ENCODE measurements at places on chromosomes 4 and X.

GRCh38 chr4:26426892-26427291 is 63.4 kb downstream of the CCKAR start:
- DNase-seq, result no peak

GRCh38 chr4:16083241-16084191 is at the start of gene PROM1:
Gene PROM1 (minus strand): TSS chr4:16084023. CDS start chr4:16075906, 8,117 bp downstream.
- no peak for DNase-seq

GRCh38 chrX:50813843-50814661 is at the start of gene SHROOM4:
Gene SHROOM4 (minus strand): TSS chrX:50814194. CDS start chrX:50814018, 176 bp downstream.
- DNase-seq, result peak; percentile 64

DNA sequence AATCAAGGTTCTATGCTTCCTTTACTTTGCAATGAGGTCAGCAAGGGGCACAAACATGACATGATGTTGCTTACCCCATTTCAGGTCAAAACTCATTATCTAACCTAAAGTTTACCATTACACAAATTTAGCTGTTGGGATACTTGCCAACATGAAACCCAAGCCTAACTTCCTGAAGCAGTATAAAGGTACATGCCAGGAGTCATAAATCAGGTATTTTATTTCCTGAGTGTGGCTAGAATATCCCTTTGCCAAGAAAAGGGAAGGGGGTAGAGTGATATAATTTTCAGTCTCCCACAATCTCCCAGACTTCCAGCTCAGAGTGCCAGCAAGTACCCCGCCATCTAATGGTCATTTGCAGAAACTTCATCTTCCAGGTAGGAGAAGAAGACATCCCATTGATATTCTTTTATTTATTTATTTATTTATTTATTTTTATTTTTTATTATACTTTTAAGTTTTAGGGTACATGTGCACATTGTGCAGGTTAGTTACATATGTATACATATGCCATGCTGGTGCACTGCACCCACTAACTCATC is 136.6 kb downstream of the NEXMIF start:
- no peak for DNase-seq

Data from cardiac fibroblast (primary cell).